Fibroblast of skin of back (primary cell): ENCODE measurements at places on chromosomes 6 and 20.

GRCh38 chr6:109800771-109801170, 109.7 kb downstream of the FIG4 start:
- no peak for DNase-seq

GRCh38 chr6:114995526-114995925, 652.7 kb upstream of the HS3ST5 start:
- DNase-seq: no peak

GRCh38 chr20:17795501-17796071, 95.8 kb downstream of the BANF2 start:
- no peak for DNase-seq

DNA sequence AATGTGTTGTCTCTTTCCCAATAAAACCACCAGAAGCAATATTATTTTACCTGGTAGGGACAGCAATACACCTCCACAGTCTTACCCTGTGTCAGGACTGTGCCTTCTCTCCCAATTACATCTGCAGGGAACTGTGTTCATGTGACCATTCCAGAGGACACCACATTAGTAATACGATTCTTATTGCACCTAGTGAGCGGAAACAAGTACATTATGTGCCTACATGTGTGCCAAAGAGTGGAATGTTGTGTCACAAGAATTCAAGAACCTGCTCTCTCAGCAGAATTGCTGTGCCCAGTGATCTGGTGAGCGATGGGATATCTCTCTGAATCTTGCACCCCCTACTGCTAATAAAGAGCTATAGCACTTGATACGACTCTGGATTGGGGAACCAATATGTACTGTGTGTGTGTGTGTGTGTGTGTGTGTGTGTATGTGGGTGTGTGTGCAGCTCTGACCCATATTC, 57.4 kb upstream of the FOXC1 start:
- no peak for DNase-seq

- no peak for DNase-seq
These were observed at the start of gene COX4I2 for GRCh38 chr20:31637660-31638059. COX4I2 (plus strand) TSS chr20:31637912; CDS start chr20:31639018, 1,106 bp downstream.

- DNase-seq: peak; percentile 75
These were observed 100.1 kb downstream of the ZFAND3 start for GRCh38 chr6:37919417-37920157.

- DNase-seq: no peak
These were observed 73.0 kb upstream of the SYNJ2 start for GRCh38 chr6:157908369-157909281.

- DNase-seq: no peak
These were observed 152.1 kb downstream of the TTLL2 start for GRCh38 chr6:167476844-167477595.

- DNase-seq: no peak
These were observed 17.9 kb downstream of the RNF24 start for GRCh38 chr20:3997446-3997845.

DNA sequence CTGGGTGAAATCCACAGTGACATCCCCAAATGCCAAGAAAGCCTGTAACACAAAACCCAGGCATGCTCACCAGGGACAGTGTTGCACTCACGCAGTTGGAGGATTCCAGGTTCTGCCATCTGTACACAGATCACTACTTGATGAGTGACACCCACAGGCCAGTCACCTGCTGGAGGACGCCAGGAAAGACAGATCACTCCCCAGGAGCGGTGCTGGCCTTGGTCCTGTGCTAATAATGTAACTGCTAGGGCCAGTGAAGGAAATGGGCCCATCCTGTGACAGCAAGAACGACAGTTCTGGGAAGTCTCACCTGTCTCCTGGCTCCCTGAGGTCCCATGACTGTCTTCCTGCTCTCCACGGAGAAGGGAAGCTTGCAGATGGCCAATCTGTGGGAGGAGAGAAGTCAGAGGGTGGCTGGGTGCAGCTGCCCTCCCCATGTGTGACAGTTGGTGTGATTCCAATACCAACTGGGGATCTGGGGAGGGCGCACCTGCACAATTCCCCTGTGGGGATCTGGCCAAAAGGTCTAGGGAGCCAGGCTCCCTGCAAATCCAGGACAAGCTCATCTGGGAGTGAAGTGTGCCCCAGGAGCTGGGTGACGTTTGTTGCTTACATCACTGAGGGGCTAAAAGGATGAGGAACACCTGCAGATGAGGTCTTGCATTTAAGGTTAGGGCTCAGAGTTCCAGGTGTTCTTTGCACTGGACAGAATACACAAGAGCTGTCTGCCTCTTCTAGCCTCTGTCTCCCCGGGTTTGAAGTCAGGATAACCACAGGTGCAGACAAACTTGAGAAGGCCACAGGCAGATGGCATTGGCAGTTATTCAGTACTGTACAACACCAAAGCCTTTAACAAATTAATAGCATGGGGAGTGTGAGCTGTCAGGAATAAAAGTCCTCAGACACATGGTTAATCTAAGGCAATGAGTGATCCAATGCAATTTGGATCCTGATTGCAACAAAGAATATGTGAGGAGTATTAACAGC, 10.3 kb downstream of the ZNF337 start:
- no peak for DNase-seq

GRCh38 chr20:45592574-45593189, 13.6 kb upstream of the WFDC8 start:
- peak; percentile 68 for DNase-seq

- peak; percentile 99 for DNase-seq
These were observed 120.2 kb upstream of the RNF24 start for GRCh38 chr20:4135385-4136077.

DNA sequence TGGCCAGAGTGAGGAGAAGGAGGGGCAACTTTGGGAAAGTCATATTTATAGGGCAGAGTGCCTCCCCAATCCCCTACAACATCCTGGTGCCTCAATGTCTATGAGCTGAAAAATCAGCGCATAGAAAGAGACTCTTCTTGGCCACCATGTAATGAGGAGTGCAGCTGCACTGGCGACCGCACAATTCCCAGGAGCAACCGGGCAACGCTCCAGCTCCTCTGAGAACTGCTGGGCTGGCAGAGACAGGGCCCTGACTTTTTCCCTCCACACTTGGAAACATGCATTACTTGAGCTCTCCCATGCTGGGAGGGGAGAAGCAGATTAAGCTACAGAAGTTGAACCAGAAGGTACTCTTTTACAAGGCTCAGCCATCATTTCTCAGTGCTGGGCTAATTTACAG, 31.4 kb upstream of the MARCKS start:
- DNase-seq: peak; percentile 78
